Activated CD4-positive, alpha-beta T cell treated with anti-CD3 and anti-CD28 coated beads, Interleukin-2, amount 50 U/mL, for 4 hours (primary cell): ENCODE measurements at places on chromosomes 5 and 9.

GRCh38 chr9:16626577-16627130 is 243.8 kb downstream of the BNC2 start:
- no peak for DNase-seq

- DNase-seq, result no peak
Measured at GRCh38 chr9:16627967-16628366, 242.5 kb downstream of the BNC2 start.

DNA sequence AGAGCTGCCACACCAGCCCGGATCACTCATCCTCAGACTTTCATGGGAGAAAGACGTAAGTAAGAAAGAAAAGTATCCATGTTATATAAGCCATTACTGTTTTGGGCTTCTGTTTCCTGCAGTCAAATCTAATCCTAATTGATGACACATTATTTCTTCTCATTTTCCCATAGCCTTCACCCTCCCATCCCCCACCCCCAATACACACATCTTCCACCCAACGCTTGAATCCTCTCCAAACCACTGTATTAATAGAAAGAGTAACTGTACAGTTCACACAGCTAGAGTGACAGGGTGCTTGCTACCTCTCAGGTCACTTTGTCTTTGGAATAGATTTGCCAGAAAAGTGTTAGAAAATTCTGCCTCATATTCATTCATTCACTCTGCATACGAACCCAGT is 69.3 kb upstream of the IL17B start:
- no peak for DNase-seq

DNA sequence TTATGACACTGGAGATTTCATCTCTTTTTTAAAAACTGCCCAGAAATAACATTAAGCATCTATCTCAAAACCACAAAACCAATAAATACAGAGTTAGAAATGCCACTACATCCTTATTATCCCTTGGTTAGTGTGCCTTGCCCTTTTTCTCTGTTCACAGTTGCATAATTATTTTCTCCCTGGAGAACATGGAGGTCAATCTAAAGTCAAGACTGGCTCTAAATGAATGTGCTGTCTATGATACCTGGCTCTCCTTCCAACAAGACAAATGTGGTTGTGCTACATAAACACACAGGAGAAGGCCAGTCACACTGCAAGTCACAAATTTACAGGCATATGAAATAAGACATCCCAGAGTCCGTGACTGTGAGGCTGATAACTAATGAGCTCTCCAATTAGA is 2.8 kb downstream of the FBN2 start:
- no peak for DNase-seq

DNA sequence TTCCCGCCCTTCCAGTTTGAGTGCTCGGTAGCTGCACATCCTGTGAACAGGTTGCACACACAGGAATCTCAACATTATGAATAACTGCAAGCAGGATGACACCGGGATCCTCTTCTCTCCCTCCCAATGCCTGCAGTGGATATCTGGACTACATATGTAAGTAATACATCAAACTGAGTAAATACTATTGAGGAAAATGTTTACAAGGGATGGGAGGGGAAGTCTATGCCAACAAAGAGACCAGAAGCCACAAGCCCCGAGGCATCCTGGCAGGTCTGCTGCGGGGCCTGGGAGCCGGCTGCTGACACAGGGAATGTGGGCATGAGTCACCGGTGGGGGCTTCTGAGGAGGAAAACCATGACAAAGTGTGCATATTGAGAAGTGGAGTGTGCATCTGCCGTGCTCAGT is 8.6 kb upstream of the ANKRD33B start:
- DNase-seq, result no peak

GRCh38 chr5:128574041-128574440 is 36.0 kb upstream of the FBN2 start:
- DNase-seq, result no peak

GRCh38 chr5:111099058-111099778 is 7.1 kb downstream of the WDR36 start:
- no peak for DNase-seq

- no peak for DNase-seq
Measured at GRCh38 chr9:18707489-18708205, 233.7 kb downstream of the ADAMTSL1 start.

- DNase-seq, result no peak
Measured at GRCh38 chr9:125405938-125406809, 144.5 kb downstream of the GAPVD1 start.

GRCh38 chr5:159316519-159317383 is 13.5 kb downstream of the IL12B start:
- peak; percentile 43 for DNase-seq

DNA sequence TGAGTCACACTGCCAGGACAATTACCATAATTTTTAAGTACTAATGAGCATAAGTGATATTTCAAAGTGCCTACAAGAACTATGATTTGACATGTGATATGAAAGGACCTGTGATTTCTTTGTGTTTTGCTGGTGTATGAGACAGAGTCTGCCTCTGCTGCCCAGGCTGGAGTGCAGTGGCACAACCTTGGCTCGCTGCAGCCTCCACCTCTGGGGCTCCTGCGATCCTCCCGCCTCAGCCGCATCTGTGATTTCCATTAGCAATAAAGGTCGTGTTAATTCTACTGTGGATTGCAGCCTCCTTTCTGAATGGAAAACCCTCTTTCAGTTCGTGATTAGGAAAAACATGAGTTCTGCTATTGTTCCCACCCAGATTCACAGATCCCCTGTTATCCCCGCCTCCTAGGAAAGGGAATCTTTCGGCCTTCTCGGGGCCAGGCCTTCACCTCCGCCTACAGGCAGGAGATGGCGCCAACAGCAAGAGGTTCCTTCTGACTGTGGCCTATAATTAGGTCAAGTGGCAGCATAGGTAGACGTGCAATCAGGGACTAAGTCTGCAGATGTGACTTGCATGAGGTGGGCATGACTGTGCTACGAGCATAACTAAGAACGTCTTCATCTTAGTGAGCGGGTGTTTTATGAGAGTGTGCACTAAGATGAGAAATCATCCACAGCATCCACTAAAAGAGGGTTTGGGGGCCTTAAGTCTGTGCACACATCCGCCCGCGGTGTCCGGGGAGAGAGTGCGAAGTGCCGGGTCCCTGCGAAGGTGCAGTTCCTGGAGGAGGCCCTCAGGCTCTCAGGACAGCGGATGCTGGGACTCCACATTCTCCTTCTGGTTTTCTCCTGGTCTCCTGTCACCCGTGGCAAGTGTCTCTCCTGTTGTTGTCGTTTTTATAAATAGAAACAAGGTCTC is 23.1 kb downstream of the TRIM7 start:
- peak; percentile 52 for DNase-seq

GRCh38 chr5:41876678-41877077 is 6.5 kb upstream of the OXCT1 start:
- DNase-seq, result no peak

DNA sequence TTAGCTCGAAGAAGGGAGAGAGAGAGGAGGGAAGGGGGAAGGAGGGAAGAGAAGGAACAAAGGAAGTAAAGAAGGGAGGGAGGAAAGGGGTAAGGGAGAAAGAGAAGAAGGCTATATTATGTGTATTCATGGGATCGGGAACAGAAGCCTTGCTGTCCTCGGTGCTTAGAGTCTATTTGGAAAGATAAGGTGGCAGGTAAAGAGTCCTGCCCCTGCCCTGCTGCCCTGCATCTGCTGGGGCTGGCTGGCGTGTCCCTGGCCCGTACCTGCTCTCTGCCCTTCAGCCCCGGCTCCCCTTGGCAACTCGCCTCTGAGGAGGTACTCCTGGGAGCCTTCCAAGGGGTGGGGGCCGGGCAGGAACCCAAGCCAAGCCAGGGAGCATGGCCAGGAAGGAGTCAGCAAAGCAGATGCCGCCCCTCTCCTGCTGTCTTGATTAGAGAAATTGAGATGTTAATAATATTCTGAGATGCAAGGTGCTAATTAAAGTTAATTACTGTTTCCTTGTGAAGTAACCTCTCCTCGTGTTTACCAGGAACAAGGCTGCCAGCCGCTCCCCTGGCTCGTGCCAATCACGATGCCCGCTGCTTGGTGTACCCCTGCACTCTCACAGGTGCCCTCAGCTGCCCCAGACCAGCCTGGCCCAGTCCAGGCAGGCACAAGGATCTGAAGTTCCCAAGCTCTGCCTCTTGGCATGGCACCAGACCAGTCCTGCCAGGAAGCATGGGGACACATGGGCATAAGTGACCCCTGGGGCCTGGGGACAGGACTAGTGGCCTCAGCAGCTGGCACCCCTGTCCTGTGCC is 36.6 kb downstream of the PCDH1 start:
- DNase-seq, result no peak

DNA sequence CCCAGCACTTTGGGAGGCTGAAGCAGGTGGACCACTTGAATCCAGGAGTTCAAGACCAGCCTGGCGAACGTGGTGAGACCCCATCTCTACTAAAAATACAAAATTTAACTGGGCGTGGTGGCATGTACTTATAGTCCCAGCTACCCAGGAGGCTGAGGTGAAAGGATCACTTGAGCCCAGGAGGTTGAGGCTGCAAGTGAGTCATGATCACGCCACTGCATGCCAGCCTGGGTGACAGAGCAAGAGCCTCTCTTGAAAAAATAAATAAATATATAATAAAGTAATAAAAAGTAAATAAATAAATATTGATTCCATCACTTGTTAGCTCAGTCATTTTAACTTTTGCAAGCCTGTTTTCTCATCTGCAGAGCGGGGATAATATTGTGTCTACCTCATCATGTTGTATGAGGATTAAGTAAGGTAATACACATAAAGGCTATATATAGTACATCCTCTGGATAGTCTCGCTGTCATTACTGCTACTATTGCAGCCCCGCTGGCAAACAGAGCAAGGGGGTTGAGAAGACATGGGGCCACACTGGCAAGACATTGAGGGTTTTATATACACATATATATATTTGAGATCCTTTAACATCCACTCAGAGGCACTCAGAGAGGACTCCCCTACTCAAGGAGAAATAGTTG is 210.9 kb downstream of the C9orf152 start:
- DNase-seq, result no peak

GRCh38 chr5:164422400-164422799 is 917.0 kb downstream of the MAT2B start:
- no peak for DNase-seq

GRCh38 chr9:90433398-90433941 is 209.2 kb downstream of the DIRAS2 start:
- no peak for DNase-seq

DNA sequence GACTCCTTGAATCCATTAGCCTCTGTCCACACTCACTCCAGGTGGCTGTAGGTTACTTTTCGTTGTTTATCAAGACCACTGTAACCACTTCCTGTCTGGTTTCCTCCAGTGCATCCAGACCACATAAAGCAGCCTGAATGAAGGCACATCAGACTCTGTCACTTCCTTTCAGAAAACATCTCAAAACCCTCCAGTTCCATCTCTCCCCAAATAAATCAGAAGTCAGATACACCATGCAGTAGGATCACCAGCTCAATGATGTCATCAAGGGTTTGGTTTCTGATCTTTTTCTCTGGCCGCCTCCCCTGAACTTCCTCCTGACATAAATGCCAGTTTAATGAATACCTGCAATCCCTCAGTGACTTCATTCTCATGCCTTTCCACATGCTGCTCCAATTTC is 161.2 kb downstream of the ZNF462 start:
- DNase-seq, result no peak

- DNase-seq, result no peak
Measured at GRCh38 chr9:20262611-20263010, 359.7 kb downstream of the MLLT3 start.

DNA sequence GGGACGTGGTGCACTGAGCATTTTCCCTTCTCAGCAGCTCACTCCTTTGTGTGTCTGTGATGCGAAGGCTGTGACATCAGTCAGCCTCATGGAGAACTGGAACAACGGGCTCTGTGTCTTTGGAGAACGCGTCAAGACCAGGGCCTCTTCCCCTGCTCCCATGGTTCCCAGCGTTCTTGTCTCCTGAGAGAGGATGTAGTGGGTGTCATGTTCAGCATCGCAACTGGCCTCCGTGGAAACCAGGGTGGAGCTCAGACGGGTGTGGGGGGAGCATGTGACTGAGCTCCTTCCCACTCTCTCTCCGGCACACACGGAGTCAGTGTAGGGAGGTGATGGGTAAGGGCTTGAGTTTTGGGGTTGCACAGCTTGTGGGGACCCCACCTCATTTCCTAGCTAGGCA is 59.7 kb downstream of the TENT4A start:
- no peak for DNase-seq

GRCh38 chr9:354453-354852 is 139.8 kb downstream of the DOCK8 start:
- DNase-seq, result no peak

DNA sequence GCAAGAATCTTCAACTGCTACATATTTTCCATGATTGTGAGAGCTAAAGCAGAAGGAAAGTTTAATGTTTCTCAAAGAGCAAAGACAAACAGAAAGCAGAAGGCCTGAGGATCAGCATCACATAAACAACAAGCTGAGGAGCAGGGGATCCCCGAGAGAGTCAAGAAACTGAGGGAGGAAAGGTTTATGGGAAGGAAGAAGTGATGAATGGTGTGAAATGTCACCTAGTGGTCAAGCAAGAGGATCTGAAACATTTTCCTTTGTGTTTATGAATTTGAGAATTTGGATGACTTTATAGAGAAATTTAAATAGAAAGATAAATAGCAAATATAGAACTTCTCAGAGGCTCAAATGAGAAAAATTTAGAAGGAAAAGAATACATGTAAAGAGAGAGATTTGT is 481.9 kb downstream of the CHSY3 start:
- DNase-seq, result no peak

- DNase-seq, result no peak
Measured at GRCh38 chr9:13552606-13553215, 273.2 kb upstream of the MPDZ start.

GRCh38 chr9:20526500-20527319 is 95.6 kb downstream of the MLLT3 start:
- no peak for DNase-seq

- DNase-seq, result no peak
Measured at GRCh38 chr9:72322678-72323077, 42.3 kb downstream of the ZFAND5 start.

DNA sequence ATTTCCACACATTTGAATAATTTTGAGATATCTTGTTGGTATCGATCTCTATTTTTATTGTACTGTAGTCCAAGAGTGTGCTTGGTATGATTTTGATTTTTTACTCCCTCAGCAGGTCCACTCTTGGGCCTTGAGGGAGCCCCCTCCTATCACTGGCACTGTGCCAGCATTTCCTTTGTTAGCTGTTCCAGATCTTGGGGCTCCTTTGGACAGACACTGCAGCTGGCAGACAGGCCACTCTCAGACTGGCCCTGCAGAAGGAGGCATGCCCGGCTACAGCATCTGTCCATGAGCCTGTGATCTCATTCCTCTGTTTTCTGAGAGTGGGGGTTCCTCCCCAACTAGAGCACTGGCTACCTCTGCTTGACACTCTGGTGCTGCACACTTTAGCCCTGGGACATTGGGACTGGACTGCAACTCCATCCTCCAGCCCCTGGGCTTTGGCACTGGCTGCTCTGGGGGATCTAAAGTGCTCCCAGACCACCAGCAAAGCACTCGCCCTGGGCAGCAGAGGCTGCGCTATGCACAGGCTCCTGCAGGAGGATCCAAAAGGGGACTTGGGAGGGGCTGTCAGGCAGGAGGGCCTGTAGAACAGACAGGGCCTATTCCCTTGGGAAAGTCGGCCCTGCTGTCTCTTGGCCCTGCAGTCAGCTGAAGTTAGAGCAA is 271.3 kb upstream of the DMAC1 start:
- DNase-seq, result no peak
